ENCODE measurements at places on chromosomes 1 and 21. TPM values are rescaled to one million over a fixed set of nuclear protein-coding genes. Genes with fewer than 3 reads are reported as not detected.

The LRRN2 gene
- total RNA-seq, result 2.7 TPM

- no peaks in the 10 kb centered on the region for H3K27me3 ChIP-seq
- H3K4me1 ChIP-seq, result no peaks in the 10 kb centered on the region
- H3K36me3 ChIP-seq, result peaks cover 5% of the 10 kb centered on the region
These were observed 57.3 kb downstream of the SLC37A1 start for GRCh38 chr21:42570841-42571387.

The SLC50A1 gene
- total RNA-seq, result 18.6 TPM

DNA sequence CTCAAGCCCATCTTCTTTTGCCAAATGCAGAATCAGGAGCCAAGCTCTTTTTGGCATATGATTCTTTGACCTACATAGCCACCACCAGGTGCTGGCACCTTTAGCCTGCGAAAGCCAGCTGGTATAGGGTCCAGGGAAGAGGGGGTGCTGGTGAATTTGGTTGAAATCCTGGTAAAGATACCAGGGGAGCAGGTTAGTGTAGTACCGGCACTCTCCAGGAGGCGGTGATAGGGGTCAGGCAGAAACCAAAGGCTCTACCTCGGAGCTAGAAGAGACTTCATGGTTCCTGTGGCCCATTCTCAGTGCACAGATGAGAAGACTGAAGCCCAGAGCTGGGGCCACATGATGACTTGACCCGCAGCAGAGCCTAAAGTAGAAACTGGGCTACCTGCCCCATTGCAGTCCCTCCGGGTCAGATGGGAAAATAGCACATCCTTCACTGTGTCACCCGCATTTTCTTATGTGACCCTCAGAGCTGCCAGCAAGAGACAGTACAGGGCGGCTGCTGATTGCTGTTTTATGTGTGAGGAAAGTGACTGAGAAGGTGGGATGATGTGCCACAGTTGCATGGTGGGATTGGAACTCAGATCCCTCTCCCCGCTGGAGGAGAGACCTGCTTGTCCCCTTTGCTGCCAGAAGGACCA is 36.0 kb upstream of the IL19 start:
- DNase-seq, result no peak
- H3K27ac ChIP-seq, result no peak overlapping the region
- no peak overlapping the region for H3K4me3 ChIP-seq
- peaks cover 60% of the 10 kb centered on the region for H3K36me3 ChIP-seq
- H3K27me3 ChIP-seq, result no peaks in the 10 kb centered on the region
- H3K4me1 ChIP-seq, result peaks cover 14% of the 10 kb centered on the region

- DNase-seq, result no peak
- H3K4me1 ChIP-seq, result peaks cover 43% of the 10 kb centered on the region
- no peak overlapping the region for H3K4me3 ChIP-seq
- H3K27ac ChIP-seq, result no peak overlapping the region
- no peaks in the 10 kb centered on the region for H3K36me3 ChIP-seq
These were observed 200.0 kb downstream of the MATN1 start for GRCh38 chr1:30523055-30524020.

- peak; percentile 97 for DNase-seq
- peaks cover 34% of the 10 kb centered on the region for H3K4me1 ChIP-seq
- H3K4me3 ChIP-seq, result no peak overlapping the region
- peaks cover 81% of the 10 kb centered on the region for H3K27me3 ChIP-seq
These were observed 141.4 kb upstream of the ARHGEF16 start for GRCh38 chr1:3312898-3313575.

The UTS2 gene
- total RNA-seq, result not detected

DNA sequence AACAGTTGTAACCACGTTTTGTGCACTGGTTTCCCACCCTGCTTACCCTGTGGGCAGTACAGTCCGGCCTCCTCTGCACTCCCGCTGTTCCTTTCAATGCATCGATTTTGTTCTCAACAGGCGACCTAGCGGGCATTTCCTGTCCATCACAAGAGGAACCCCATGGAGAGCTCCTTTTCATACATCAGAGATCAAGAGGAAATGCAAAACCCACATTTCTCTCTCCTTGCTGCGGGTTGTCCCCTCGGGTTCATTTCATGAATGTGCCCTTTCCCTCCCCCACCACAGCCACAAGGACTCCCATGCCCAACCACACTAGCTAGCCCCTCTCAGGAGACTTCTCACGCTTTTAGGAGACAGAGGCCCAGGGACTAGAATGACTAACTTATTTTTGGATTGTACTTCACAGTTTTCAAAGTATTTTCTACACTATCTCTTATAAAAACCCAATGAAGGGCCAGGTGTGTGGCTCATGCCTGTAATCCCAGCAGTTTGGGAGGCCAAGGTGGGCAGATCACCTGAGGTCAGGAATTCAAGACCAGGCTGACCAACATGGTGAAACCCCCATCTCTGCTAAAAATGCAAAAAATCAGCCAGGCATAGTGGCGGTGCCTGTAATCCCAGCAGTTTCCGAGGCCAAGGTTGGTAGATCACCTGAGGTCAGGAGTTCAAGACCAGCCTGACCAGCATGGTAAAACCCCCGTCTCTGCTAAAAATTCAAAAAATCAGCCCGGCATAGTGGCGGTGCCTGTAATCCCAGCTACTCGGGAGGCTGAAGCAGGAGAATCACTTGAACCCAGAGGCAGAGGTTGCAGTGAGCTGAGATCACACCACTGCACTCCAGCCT is 18.4 kb downstream of the ATP1A4 start:
- no peak overlapping the region for H3K27ac ChIP-seq
- DNase-seq, result no peak
- no peak overlapping the region for H3K4me3 ChIP-seq
- no peaks in the 10 kb centered on the region for H3K36me3 ChIP-seq

GRCh38 chr1:32357614-32358013 is 4.7 kb downstream of the FAM229A start:
- no peak overlapping the region for H3K4me3 ChIP-seq
- H3K27ac ChIP-seq, result no peak overlapping the region
- H3K4me1 ChIP-seq, result peaks cover 27% of the 10 kb centered on the region
- H3K36me3 ChIP-seq, result peaks cover 20% of the 10 kb centered on the region
- no peaks in the 10 kb centered on the region for H3K27me3 ChIP-seq
- no peak for DNase-seq

The PROX1 gene
- total RNA-seq, result 6.9 TPM

- no peaks in the 10 kb centered on the region for H3K27me3 ChIP-seq
- H3K4me1 ChIP-seq, result no peaks in the 10 kb centered on the region
- DNase-seq, result no peak
- H3K4me3 ChIP-seq, result no peak overlapping the region
- no peak overlapping the region for H3K27ac ChIP-seq
These were observed 13.7 kb upstream of the CLCA1 start for GRCh38 chr1:86455073-86455472.

DNA sequence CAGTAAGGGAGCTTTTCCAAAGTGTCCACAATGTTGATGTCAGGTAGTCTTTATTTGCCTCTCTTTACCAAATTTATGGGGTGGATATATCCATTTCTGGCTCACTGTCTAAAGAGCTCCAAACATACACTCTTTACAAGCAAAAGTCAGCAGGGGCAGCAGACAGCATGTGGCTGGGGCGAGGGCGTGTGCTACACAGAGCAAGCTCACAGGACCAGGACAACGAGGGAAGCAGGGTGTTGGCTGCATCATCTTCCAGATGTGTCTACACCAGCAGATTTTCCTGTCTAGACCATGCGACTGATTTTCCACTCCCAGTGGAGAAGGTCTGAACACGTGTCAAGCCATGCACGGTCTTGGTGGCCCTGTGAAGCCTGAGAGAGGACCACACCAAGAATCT is 123.8 kb downstream of the TRABD2B start:
- no peak overlapping the region for H3K27ac ChIP-seq
- peaks cover 23% of the 10 kb centered on the region for H3K4me1 ChIP-seq
- DNase-seq, result no peak
- H3K27me3 ChIP-seq, result no peaks in the 10 kb centered on the region
- H3K36me3 ChIP-seq, result no peaks in the 10 kb centered on the region
